Stimulated activated naive B cell treated with anti-CD40 and anti-IgM and Interleukin-4, amounts not matched to agents 10 μg/mL and 1 μg/mL and 100 μg/mL, for 72 hours (primary cell): ENCODE measurements at places on chromosomes 12 and 14.

DNA sequence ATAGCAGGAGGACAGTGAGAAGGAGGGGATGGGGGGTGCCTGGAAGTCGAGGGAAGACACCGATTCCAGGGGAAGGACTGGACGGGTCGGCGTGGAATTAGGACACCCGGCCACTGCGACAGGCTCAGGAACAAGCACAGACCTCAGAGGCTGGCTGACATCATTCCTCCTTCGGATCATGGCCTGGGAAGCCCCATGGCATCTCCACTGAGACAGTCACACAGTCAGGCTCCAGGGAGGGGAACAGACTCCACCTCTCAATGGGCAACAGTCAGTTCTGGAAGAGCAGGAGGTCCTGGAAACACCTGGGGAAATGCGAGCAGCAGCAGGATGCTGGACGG lies 67.9 kb upstream of the FBRSL1 start:
- no peak for DNase-seq

- no peak for DNase-seq
Measured at GRCh38 chr12:34398366-34398705, 376.0 kb downstream of the ALG10 start.

- DNase-seq: no peak
Measured at GRCh38 chr14:52551205-52551604, 1.1 kb downstream of the TXNDC16 start.

DNA sequence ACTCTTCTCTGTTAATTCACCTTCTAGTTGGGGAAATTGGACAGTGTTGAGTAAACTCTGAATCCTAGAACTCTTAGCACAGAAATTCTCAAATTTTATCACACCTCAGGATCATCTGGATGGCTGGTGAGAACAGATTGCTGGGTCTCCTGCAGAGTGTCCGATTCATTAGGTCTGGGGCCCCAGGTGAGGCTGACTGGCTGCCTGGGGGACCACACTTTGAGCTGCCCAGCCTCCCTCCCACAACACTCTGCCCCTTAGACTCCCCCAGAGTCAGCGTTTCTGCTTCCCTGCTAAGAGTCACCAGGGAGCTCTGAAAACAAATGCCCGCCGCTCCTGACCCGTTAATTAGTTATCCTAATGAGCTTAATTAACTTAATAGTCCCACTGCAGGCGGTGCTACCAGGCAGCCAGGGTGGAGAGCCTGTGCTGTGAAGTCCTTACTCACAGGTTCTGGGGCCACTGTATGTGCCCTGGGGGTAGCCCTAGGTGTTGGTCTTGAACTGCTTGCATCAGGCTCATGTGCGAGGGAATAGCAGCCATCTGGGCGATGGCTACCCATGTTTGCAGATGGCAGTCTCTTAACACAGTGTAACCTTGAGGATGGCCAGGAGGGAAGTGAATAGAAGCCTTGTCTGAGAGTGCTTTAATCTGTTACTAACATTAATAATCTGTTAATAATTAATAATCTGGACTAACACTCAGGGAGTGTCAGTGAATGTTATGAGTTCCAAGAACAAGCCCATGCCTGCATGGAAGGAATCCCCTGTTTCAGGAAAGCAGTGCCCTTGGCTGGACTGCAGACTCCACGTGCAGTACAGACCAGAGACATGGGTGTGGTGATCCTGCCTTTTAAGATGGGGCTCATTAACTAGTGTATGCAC lies 35.6 kb downstream of the AACS start:
- DNase-seq: no peak

DNA sequence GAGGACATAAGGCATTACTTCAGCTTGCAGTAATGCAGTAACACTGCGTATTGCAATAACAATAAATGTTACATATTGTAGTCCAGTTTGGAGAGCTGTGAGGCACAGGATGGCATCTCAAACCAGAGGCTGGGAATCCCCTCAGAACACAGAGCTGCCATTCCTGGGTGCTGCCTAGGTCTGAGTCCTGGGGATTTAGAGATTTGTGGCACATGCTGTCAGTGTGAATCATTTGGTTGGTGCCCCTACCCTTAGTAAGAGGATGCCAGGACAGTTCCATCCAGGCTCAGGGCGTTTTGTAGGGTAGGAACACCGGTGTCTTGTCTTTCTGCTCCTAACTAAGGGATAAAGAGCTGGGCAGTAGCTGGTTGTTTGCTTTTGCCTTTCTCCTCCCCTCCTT lies 22.5 kb downstream of the ZFHX2 start:
- DNase-seq: no peak

GRCh38 chr12:100539202-100539601 lies 34.3 kb upstream of the GAS2L3 start:
- DNase-seq: no peak

DNA sequence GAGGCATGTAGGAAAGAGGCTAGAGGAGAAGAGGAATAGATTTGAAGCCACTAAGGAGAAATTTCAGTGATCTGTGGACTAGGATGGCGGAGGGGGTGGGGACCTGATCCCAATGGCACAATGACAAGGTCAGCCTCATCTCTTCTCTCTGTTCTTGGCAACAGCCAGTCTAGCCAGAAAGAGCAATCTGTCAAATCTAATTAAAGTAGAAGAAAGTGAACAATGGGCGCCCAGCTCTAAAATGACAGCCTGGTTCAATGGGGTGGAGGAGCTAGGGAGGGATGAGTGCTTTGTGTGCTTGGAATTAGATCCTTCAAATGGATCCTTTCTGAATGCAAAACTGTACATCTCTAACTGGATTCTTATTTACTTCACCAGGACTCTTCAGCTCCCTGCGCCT lies 37.2 kb upstream of the TUBA1C start:
- DNase-seq: no peak

GRCh38 chr12:77225373-77225772 lies 160.0 kb upstream of the E2F7 start:
- no peak for DNase-seq

DNA sequence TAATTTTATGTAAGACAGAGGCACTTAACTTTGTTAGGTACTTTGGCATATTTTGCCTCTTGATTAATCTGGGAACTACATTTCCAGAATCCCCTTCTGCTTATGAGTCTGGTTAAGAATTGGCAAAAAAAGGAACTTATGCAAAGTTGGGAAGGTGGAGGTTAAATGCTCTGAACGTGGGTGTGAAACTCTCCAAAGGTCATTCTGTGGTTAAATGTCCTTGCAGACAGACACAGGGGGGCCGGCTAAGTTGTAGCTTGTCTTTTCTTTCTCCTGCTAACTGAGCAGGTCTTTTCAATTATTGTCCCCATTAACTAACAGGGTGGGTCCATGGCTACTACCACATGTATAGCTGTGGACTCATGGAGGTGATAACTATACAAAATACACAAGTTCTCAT lies 248.6 kb upstream of the NOVA1 start:
- no peak for DNase-seq

DNA sequence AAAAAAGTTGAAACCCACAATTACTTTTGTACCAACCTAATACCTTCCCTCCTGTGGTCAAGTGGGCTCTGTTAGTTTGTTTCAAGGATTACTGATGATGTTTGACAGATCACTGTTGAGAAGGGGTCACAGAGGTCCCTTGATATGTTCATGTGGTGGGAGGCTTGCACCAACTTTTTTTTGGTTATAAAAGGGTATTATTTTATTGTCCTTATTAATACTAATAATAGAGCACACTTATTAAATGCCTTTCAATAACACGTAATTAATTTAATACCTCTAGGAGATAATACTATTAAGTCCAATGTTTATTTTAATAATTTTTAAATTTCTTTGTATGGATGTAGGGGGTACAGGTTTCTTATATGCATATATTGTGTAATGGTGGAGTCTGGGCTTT lies 4.4 kb downstream of the UBE3B start:
- no peak for DNase-seq

GRCh38 chr12:129863938-129864337 lies 39.9 kb downstream of the TMEM132D start:
- no peak for DNase-seq

DNA sequence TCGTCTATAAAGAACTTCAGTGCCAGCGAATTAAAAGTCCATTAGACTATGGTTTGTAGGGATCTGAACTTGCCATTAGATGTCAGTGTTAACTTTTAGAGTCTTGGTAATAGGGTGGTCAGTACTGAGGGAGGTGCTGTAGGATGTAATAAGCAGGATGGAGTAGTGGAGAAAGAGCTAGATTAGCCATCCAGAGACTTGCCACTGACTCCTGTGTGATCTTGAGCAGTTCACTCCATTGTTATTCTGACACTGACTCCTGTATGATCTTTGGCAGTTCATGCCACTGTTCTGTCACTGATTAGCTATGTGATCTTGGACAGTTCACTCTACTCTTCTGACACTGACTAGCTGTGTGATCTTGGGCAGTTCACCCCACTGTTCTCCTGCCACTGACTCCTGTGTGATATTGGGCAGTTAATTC lies 133.6 kb downstream of the TTLL5 start:
- DNase-seq: no peak
